SJSA1 (cell line): ENCODE measurements at places on chromosomes 16 and 17.

DNA sequence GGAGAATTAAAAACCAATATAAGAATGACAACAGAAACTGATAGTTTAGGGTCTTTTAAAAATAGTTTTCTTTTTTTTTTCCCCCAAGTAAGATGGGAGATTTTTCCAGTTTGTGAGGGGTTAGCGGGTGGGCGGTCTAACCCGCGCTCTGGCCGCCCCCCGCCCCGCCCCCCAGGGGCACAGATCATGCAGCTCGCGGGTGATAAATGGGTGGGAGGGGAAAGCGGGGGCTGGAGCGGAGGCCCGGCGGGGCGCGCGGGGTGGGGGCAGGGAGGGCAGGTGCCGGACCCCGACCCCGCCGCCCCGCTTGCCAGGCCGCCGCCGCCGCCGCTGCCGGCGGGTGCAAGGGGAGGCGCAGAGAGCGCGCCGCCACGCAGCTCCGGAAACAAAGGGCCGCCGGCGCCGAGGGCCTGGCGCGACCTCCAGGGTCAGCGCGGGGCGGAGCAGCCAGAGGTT lies 60.1 kb upstream of the GSE1 start:
- DNase-seq = no peak

DNA sequence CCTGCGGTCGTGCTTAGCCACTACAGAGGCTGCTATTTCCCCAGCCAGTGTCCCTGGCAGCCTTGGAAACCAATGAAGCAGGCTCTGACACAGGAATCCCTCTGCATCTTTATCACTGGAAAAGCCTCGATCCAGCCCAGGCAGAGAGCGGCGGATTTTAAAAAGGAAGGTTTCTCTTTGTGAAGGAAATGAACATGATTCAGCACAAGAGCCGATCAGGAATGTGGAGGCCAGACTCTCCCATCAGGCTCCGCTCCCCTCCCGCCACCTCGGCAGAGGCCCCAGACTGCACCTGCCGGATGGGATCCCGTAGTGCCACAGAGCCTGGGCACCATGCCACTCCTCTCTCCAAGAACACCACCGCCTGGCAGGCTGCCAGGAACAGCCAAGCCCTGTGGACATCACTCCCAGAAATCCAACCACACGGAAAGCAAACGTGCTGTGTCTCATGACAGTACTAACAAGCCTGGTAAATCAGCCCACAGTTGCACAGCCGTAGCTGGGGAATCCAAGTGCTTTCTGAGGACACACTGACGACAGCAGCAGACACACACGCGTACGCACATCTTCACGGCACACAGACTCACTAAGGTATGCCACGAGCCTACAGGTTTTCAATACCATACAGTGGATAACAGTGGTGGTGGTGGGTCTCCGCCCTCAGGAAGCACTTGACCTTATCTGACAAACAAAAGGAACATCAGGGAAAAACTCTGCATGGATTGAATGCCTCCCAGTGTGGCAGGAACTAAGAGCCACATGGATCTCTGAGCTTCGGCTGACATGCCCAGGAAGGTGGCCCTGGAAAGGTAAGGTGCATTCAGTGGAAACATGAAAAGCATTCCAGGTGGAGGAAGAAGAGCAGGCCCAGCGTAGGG lies 5.4 kb downstream of the LRRC75A start:
- no peak for DNase-seq

GRCh38 chr17:57881783-57882351 lies 32.0 kb upstream of the MRPS23 start:
- DNase-seq = no peak

GRCh38 chr16:29117631-29118030 lies 132.8 kb downstream of the LAT start:
- no peak for DNase-seq

DNA sequence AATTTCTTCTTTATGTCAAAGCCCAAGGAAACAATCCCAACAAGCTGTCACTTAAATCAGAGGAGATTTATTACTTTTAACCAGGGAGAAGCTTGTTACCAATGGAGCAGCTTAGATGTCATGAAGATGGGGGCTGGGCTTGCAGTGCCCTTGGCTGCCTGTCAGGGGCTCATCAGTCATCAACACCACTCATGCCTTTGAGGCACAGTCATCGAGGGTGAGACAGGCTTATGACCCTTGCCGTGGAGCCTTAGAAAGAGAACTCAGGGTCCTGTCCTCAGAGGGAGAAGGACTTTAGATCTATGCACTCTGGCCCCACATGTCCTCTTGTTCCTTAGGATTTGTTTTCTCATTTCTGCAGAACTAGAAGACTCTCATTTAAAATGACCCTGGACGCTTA lies 318.3 kb downstream of the CBLN1 start:
- peak; percentile 79 for DNase-seq

GRCh38 chr17:57987581-57988300 lies at the start of gene VEZF1:
Gene VEZF1, minus strand, starts transcription at chr17:57988254. Its CDS starts 143 bp downstream, at chr17:57988111.
- peak; percentile 90 for DNase-seq

DNA sequence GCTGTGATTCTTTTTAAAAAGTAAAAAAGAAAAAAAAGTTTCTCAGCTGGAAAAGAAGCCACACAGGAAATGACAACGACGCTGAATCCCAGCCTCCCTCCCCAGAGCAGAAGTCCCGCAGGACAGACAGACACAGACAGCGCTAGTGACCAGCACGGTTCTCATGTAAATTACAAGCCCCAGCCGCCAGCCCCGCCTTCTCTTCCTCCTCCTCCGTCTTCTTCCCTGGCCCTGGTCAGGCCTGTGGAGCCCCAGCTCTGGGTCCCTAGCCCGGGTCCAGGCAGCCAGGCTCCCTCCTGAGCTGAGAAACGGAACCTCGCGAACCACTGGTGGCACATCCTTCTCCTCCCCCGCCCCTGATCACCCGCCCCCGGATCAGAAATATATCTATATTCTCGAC lies 7.0 kb upstream of the IL17C start:
- DNase-seq = no peak

- no peak for DNase-seq
Observed at GRCh38 chr17:64120159-64120810, 9.7 kb downstream of the ERN1 start.

DNA sequence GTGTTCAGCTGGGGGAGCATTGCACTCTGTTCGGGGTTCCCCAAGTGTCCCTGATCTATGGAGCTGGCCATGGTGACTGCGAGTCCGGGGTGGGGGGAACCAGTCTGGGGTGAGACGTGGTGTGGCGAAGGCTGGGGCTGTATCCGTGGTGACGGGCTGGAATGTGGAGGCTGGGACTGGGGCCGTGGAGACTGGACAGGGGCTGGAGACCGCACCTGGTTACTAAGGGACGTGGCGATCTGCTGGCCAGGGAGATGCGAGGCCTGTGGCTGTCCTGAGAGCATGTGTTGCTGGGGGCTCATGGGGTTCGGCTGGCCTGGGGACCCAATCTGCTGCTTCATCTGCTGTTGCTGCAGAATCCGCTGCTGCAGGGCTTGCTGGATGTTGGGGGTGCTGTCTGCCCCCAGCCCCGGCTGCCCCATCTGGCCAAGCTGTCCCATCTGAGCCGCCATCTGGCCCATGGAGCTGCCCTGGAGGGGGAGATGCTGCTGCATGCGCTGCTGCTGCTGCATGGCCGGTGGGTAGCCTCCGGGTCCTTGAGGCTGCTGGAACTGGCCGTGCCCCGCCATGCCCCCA lies 10.6 kb upstream of the TRAP1 start:
- no peak for DNase-seq

DNA sequence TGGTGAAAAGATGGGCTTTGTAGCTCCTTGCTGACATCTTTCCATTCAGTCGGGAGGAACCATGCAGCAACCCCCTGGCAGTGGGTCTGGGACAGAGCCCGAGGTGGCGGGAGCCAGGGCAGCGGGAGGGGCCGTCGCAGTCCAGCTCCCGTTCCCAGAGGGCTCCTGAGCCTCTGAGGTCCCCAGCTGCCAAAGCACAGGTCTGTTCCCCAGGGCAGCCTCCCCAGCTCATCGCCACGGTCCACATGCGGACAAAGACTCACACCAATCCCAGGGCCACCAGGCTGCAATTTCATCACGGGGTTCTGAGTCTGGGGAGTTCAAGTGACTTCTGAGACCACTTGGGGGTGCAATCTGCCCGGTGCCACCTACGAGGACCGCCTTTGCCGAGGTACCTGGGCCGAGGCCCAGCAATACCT lies 196.0 kb downstream of the RBFOX3 start:
- no peak for DNase-seq

DNA sequence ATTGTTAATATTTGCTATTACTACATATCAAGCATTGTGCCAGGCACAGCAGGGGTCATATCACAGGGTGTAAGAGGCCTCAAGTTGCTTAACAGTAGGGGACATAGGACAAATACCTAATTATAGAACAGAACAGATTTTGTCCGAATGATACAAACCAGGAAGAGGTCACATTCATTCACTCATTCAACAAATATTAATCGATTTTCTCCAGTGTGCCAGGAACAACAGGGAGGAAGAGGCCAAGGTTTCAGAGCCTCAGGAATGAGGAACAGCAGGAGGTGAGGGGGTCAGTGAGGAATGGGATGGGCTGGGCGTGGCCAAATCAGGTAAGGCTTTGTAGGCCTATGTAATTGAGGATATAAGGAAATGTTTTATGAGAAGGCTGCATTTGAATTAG lies 11.2 kb upstream of the CHST4 start:
- DNase-seq = no peak

DNA sequence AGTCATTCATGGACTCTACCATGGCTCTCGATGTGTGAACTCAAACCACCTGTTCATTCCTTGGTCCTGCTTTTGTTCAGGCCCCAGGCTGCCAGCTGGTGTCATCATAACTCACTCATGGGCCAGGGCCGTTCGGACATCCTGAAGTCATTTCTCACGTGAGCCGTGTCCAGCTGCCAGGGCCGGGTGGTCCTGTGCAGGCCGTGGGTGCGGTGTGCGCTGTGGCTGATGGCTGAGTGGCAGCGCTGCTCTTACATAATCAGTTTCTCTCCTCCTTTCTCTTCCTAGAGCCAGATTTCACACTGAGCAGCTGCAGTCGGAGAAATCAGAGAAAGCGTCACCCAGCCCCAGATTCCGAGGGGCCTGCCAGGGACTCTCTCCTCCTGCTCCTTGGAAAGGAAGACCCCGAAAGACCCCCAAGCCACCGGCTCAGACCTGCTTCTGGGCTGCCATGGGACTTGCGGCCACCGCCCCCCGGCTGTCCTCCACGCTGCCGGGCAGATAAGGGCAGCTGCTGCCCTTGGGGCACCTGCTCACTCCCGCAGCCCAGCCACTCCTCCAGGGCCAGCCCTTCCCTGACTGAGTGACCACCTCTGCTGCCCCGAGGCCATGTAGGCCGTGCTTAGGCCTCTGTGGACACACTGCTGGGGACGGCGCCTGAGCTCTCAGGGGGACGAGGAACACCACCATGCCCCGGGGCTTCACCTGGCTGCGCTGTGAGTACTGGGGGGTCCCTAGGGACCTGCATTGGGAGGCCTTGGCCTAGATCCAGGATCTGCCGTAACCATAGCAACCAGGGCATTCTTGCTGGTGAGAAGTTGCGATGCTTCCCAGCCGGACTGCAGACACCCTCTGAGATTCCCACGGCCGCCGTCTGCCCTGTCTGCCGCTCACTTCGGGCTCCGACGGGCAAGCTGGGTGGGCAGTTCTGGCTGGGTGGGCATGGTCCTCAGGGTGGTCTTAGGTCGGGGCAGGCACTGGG lies at the start of gene IL34:
IL34 (plus strand) TSS at position 300 of the 982 bp plus-strand sequence; CDS start at position 689, 389 bp downstream.
- DNase-seq = no peak

DNA sequence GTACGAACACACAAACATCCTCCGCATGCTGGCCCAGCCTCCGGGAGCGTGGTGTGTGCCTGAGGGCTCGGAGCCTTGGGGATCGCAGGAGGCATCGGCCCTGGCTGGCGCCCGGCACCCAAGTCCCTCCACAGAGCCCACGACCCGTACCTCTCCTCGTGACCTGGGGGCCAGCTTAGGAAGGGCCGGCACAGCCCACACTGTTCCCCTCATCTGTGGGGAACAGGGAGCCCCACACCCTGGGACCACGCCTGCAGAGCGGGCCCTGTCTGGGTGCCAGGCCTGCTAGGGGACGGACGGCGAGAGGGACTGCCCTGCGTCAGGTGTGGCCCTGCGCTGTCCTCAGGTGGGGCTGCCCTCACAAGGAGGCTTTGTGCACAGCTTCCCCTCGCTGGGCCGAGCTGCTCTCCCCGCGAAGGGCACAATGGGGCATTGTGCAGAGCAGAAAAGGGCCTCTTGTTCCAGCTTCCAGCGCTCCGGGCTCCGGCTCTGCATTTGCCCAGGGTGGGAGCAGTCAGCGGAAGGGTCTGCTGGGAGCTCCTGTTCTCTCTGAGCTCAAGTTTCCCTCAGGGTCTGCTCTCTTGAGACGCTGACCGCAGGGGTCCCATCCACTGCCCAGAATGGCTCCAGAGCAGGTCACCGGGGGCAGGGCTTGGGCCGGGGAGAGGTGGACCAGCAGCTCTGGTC lies 1.7 kb upstream of the LMF1 start:
- no peak for DNase-seq

DNA sequence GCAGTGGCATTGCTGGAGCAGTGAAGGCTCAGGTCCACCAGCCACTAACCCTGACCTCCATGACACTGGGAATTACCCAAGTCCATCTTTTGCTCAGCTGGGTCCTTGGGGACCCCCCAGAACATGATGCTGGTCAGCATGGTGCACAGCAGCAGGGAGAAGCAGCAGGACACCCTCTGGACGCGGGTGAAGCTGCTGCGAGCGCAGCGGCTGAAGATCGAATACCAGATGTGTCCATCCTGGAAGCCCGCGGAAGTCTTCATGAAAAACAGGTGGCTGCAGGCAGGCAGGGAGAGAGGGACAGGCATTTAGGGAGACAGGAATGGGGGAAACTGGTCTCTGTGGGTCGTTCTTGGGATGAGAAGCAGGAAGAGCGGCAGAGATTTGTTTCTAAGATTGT lies 53.4 kb upstream of the GCSH start:
- no peak for DNase-seq

DNA sequence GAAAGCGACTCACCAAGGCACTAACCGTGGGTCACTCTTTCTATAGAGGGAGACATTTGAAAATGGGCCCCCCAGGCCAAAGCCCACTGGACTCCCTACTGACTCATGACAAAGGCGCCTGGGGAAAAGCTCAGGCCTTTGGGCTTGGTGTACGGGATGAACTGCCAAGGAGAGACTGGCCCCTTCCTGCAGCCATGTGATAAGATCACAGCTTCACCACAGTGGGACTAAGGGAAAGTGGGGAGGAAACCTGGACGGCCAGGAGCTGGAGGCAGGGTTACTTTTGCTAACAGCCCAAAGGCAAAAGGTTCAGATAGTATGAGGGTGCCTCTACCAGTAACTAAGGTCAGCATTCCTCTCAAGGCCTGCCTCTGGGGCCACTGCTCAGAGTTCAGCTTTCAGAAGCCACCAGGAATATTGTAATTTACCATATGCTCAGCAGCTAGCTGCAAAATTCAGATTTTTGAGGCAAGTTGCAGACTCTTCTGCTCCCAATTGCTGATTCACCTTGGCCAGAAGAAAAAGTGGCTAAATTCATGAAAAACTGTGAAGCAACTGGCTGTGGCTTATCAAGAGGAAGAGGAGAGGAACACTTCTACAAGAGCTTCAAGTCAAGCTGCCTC lies 37.1 kb upstream of the SLC25A19 start:
- no peak for DNase-seq

DNA sequence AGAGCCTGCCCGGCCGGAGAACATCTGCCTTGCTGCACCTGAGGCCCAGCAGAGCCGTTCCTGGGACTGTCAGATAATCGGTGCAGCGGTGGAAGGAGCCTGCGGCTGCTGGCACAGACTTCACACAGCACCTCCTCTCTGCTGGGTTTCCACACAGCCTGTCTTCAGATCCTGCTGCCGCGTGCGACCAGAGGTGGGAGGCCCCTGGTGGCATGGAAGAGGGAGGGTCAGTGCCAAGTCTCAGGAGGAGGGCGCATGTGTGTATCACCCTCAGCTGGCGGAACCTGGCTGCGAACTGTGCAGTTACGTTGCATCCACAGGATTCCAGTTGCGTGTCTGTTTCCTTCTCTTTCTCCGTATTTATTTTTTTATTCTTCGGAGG lies 3.3 kb downstream of the CDK5R1 start:
- DNase-seq = no peak
